Endothelial cell of umbilical vein (primary cell): ENCODE measurements at places on chromosomes 6 and 20. TPM values are rescaled to one million over a fixed set of nuclear protein-coding genes. Genes with fewer than 3 reads are reported as not detected.

Gene TRAPPC3L
- polyA plus RNA-seq = 0.03 TPM in 1 of 2 replicates, not detected in the other

Gene MYLK2
- polyA plus RNA-seq = 2.6 and 3.7 TPM in 2 replicates

Gene HCRTR2
- polyA plus RNA-seq = not detected in 2 replicates

Gene RNF39
- polyA plus RNA-seq = not detected in 2 replicates

DNA sequence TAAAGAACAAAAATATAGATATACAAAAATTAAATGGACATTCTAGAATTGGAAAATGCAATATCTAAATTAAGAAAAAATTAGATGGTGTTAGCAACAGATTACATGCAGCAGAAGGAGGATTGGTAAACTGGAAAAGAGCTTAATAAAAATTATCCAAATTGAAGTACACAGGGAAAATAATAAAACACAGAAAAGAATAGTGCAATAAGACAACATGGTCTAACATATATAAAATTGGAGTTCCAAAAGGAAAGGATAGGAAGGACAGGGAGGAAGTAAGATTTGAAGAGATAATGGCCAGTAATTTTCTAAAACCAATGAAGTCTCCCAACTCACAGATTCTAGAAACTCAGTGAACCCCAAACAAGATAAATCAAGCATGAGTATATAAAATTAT is 194.5 kb downstream of the TBX18 start:
- DNase-seq = no peak

DNA sequence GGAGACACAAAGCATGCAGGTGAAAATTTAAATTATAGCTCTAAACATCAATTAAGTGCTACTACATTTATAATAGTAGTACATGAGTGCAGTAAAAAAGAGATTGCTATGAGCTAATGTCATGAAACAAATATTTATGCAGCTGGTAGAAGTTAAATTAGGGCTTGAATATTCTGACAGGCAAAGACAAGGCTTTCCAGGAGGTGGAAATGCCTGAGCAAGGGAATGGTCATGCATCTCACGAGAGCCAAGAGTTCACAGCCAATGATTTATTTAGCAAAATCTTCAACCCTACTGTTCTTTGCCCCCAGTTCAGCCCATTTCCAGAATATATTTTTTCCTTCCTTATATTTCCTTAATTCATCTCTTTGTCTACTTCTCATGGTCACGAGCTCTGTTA is 128.9 kb downstream of the HIVEP2 start:
- no peak for DNase-seq

DNA sequence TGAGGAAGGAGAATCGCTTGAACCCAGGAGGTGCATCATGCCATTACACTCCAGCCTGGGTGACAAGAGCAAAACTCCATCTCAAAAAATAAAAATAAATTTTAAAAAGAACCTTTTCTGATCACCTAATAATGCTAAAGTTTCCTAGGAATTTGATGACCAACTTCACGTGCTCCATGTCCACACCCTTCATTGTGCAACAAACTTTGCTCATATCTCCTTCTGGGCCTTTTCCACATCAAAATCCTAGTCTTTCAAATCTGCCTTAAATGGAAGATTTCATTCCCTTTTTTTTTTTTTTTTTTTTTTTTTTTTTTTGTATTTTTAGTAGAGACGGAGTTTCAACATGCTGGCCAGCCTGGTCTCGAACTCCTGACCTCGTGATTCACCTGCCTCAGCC is 112.5 kb upstream of the LOC128125822 start:
- no peak for DNase-seq

GRCh38 chr6:92759178-92759577 is 660.2 kb downstream of the EPHA7 start:
- DNase-seq = no peak
